ENCODE measurements at places on chromosomes 1 and 21.

DNA sequence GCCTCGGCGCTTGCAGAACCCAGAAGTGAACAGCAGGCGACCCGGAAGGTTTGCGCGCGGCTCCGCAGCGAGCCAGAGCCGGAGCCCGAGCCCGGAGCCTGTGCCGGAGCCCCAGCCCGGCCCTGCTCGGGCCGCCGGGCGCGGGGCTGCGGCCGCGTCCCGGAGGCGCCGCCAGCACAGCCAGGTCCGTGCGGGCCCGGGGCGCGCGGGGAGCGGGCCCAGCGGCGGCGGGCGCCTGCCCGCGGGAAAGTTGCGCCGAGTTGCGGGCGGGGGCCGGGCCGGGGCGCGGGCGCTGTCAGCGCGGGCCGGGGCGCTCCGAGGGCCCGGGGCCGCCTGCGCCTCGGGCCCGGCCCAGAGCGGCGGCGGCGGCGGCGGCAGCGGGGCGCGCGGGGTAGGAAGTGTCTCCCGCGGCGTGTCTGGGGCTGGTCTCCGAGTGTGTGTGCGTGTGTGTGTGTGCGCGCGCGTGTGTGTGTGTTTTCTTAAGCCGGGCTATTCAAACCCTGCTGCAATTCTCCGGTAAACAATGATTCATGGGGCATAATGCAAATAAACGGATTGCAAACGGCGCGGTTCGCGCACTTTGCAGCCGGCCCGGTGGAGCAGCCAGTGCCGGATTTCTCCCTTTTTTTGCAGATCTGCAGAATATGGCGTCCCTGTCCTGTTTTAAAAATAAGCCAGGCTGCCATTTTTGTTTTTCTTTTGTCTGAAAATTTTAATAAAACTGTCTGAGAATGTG lies at the start of gene ZNF362:
TSS of gene ZNF362 (plus strand) at position 22 of the 736 bp plus-strand sequence. CDS start 14,083 bp downstream, outside the sequence.
- peak; percentile 44 for DNase-seq

- no peak for DNase-seq
These were observed 67.5 kb downstream of the CD247 start for GRCh38 chr1:167450843-167451242.

DNA sequence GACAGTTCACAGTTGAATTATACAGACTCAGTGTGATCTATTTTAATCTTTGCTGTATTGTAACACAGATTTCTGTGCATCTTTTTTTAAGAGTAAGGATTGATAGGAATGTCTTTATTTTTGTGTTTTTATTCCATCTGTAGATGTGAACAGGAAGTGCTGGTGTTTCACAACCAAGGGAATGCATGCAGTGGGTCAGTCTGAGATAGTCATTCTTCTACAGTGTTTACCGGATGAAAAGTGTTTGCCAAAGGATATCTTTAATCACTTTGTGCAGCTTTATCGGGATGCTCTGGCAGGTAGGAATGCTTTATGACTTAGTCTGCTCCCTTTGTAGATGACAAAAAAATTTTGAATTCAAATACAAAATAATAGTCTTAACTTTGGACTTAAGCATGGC lies 84.5 kb downstream of the CC2D1B start:
- DNase-seq = no peak

DNA sequence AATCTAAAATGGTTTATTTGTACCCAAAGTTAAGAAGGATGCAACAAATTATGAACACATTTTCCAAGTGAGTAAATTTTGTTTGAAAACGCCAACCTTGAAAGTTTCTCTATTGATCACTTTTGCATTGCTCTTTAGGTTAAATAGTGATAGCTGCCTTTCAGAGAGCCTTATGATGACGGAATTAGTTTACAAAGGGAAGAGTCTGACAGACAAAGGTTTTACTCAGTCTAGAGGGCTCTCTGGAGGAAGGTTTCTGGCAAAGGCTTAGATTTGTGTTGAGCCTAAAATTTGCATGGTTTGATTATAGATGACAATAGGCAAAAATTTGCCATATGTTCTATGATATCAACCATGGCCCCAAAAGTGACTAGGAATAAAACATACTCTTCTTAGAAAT lies 95.9 kb upstream of the RUNX1 start:
- DNase-seq = no peak

DNA sequence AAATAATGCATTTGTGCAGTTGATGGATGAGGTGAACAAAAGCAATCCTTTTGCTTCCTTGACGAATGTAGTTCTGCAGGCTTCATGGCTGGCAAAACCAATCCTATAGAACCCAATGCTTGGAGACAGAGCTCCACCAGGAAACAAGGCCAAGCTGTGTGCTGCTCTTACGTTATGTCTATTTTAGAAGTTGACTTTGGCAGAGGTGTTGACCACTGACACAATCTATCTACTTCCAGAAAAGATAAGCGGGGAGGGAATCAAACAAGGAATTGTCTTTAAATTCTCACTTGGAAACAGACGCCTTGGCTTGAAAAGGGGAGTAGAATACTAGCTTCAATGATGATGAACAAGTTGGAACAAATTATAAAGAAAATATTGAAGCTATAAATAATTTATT lies 211.2 kb downstream of the SETD4 start:
- no peak for DNase-seq

GRCh38 chr1:43991476-43992231 lies at the start of gene CCDC24:
TSS of gene CCDC24 (plus strand) at chr1:43991599. CDS start at chr1:43991879, 280 bp downstream.
- peak; percentile 38 for DNase-seq

DNA sequence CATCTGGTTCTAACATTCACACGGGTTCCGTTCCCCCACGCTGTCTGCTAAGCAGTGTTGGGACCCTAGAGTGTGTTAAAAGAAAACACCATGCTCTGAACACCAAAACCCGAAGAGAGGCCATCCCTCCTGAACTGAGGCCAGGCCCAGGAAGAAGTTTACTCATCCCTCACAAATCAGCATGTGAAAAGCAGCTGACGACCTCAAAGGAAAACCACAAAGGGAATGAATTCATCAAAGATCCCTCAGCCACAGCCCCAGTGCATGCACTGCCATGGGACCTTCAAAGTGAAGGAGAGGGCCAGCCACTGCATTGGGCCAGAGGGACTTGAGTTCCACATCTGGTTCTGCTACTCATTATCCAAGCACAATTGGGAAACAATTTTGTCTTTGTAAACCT lies 7.0 kb upstream of the PSEN2 start:
- no peak for DNase-seq

- DNase-seq = no peak
These were observed 21.3 kb upstream of the FBXO28 start for GRCh38 chr1:224092601-224093000.

GRCh38 chr1:66478116-66478515 lies 55.8 kb upstream of the SGIP1 start:
- DNase-seq = no peak

DNA sequence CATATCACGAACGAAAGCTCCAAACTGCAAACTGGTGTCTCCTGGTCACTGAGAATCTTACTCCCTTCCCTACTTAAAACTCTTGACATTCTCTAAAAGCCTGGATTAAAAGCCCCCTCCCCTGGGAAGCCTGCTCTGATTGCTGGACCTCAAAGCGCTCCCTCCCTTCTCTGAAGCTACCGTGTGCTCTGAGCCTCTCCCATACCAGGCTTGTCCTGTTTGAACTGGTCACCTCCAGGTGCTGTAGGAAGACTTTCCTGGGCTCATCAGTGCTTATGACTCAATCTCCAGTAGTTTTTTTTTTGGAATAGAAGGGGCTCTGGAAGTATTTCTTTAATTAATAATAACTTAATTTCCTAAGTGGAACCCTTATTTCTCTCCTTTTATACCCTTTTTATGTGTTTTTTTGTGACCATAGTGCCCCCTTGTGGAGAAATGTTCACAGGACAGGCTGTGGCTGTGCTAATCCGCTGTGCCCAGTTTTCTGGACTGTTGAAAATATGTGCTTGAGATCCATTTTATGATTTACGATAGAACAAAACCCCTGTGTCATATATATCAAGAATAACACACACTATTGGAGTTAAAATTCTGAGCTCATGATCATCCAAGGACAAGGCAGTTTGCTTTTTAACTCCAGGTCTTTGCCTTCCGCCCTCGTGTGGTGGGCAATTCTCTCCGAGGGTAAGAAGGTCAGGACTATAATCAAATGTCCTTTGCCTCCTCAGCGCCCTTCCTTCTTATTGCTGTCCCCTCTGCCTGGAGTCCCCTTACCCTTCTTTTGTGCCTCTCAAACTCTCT lies 16.9 kb downstream of the MTARC1 start:
- no peak for DNase-seq

- no peak for DNase-seq
These were observed 4.0 kb downstream of the FBLIM1 start for GRCh38 chr1:15762546-15762945.

- no peak for DNase-seq
These were observed 3.5 kb downstream of the FMO2 start for GRCh38 chr1:171188388-171189266.

GRCh38 chr1:230495891-230496385 lies 69.8 kb upstream of the PGBD5 start:
- no peak for DNase-seq

DNA sequence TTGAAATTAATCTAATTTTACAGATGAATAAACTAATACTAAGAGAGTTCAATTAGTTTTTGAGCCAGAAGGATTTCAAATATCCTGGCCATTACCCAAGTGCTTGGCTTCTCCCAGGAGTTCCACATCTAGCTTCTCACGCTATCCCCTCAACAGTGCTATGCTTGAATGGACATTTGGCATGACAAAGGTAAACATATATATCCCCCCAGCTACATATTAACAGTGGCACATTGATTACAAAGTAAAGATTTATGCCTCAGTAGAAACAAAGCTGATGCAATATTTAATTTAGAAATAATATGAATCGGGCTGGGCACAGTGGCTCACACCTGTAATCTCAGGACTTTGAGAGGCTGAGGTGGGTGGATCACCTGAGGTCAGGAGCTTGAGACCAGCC lies 434.6 kb upstream of the PRMT6 start:
- DNase-seq = no peak

- no peak for DNase-seq
These were observed 170.7 kb downstream of the IER5 start for GRCh38 chr1:181259026-181259745.

DNA sequence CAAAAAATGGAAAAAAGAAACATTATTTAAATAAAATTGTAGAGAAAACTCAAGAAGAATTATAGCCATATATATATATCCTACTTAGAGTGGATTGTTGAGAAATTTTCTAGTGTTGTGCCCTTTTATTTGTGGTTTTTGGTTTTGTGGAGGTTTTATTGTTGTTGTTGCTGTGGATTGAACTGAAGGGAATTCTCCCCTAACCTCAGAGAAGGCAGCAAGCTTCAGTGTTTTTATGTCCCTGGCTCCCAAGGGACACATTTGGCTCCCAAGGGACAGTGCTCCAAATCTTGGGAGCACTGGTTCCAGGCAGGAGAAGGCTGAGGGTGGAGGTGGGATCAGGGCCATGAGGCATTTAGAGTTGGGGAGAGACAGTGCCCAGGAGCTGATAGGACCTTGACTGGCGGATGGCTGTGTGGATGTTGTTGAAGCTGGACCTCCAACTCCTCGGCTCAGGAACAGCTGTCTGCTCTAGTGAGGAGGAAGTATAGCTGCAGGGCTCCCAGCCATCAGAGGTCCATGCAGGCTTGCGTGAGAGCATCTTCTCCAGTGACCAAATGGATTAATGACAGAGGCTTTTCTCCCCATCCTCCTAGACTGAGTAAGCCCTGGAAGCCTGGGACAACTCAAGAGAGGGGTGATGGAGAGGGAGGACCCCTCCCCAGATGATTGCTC lies 100.5 kb downstream of the TEX35 start:
- no peak for DNase-seq

DNA sequence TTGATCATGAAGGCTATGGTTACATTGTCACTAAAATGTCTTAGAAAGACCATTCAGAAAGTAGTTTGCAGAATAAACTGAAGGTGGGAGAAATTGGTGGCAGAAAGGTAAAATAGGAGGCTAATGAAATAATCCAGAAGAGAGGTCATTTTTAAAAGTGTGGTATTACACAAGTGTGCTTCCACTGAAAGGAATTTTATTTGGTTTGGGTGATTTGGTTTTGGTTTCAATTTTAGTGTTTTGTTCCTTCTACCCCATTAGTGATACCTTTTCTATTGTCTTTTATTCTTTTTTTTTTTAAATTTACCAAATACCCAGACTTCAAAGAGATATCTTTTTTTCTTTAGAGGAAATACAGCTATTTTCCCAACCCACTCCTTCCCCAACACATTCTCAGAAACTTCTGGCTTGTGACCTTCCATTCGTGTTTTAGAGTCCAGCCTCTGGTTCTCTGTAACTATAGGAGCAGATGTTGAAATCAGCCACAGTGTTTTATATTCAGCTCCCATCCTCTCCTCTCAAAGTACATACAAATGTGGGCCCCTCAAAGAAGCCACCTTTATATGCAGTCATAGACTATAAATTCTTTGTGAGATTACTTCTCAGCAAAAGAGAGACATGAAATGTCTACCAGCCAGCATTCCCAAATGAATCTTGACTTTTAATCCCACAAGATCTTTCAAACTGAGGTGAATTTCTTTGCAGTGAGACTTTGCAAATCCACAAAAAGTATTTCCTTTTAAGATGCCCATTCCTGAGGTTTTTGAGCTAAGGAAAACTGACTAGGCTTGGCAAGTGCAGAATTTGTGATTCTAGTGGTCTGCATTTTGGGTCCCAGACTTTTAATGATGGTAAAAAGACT lies 42.0 kb upstream of the PALMD start:
- DNase-seq = no peak

- no peak for DNase-seq
These were observed 9.9 kb downstream of the CACHD1 start for GRCh38 chr1:64479874-64480273.

GRCh38 chr1:93765099-93765498 lies 83.5 kb upstream of the BCAR3 start:
- no peak for DNase-seq

All from activated CD8-positive, alpha-beta memory T cell treated with anti-CD3 and anti-CD28 coated beads for 4 hours (primary cell).